Effector memory CD4-positive, alpha-beta T cell (primary cell): ENCODE measurements at places on chromosomes 4 and X.

GRCh38 chrX:56795309-56795868 lies 66.3 kb downstream of the NBDY start:
- no peak for DNase-seq

GRCh38 chr4:166535865-166536264 lies 662.8 kb downstream of the TLL1 start:
- DNase-seq, result no peak

DNA sequence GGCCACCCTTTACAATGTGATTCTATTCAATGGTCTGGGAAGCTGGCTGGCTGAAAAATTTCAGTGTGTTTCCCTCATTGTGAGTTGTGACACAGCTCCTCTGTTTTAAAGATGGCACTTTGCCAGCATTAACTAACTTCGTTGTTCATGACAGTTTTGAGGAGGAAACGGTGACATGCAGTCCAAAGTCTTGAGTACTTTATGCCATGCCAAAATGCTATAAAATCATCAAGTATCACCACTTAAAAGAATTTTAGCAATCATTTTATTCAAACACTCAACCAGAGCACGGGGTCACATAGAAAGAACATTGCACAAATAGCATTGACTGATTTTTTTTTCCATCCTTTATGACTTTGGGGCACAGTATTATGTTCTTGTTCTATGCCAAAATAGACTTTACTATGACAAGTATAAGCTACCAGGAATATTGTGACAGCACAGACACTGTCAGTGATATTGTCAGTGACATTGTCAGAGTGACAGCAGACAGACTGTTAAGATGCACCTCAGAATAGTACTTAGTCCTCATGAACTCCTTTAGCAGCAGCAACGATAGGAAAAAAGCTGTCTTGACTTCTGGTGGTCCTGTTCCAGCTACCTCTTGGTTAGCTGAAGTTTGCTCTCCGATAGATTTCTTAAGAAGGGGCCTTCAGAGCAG lies 46.7 kb downstream of the CXCL13 start:
- no peak for DNase-seq

DNA sequence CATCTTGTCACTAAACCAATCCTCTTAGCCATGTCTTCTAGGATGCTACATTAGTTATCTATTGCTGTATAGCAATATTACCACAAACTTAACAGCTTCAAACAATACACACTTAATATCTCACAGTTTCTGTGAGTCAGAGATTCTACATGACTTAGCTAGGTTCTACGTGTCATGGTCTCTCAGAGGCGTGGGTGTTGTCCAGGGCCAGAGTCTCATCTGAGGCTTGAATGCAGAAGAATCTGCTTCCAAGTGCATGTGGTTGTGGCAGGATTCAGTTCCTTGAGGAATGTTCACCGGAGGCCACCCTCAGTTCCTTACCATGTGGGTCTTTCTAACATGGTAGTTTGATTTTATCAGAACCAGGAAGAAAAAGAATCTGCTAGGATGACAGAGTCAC lies 26.4 kb downstream of the PPP1R2C start:
- DNase-seq, result no peak

DNA sequence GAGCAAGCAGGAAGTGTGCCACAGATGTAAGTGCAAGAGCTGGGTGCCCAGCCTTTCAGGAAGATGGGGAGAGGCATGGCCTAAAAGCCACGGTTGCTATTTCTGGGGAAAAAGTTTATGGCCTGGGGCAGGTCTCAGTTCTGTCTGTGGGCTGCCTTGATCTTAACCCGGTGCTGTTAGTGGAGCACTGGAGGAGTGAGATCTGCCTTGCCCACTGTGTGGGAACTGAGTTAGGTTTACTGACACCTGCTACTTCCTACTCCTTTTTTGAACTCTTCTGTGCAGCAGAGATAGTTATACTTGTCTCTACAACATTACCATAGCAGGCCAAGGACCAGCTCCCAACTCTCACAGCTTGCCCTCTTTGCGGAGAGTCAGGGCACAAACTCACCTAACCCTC lies 76.5 kb downstream of the ITM2A start:
- no peak for DNase-seq

DNA sequence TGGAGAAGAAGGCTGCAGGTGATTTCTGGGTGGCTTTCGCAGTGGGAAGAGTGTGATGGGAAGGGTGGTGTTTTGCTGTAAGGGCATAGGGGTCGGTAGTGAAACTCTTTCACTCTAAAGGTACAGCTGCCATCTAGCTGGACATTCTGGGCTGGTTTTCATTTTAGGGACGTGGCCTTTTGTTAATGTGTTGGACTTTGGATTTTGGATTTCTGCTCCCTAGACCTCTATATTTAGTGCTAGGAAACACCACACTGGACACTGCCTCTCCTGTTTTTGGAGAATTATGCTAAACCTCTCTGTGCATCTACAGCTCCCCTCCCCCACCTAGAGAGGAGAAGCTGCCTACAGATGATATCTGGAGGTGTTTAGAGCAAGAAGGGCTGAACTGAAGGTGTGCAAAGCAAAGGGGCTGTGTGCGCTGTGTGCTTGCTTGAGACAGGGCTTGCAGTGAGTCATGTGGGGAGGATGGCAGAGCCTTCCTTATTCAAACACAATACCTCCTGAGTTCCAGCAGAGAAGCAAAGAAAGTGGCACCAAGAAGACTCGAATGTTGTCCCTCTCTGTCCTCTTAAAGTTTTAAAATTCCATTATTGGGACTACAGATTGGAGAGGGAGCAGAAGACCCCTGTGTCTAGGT lies 47.9 kb downstream of the STARD8 start:
- no peak for DNase-seq
